ENCODE measurements at places on chromosomes 4 and X. TPM values are rescaled to one million over a fixed set of nuclear protein-coding genes. Genes with fewer than 3 reads are reported as not detected.
A peak's percentile ranks its signal among the peaks of the same experiment; 100 is the strongest.

GRCh38 chr4:157096439-157096838, 20.5 kb downstream of the GLRB start:
- DNase-seq, result no peak

DNA sequence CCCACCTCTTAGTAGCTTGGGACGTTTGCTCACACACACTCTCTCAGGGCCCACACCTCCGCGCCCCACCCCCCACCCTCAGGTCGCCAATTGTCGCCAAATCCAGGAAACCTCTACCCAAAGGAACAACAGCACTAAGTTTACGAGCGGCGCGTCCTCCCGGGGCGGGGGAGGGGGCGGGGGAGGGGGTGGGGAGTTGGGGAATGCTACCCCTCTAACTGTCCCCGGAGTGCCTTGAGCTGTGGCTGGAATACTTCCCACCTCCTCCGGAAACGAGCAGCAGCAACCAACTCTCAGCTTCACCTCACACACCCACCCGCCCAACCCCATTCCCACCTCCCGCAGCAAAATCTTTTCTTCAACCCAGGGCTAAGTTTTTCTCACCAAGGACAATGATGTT, 135.6 kb upstream of the ZIC3 start:
- DNase-seq, result no peak

DNA sequence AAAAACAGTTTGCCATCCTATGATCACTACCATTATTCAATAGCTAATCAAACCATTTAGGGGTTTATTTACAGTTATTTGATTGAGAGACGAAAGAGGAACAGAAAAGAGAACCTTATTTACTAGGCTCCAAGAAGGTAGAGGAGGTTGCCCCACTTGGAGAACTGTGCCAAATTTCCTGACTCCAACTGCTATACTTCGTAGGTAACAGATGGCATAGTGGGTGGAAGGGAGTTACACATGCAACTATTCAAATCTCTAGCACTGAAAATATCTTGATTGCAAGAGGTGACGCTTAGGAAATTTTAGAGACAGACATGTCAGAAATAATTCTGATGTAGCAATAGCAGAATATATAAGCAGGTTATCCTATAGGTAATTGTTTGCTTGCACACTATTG, 38.0 kb upstream of the TMPRSS11F start:
- DNase-seq, result no peak

DNA sequence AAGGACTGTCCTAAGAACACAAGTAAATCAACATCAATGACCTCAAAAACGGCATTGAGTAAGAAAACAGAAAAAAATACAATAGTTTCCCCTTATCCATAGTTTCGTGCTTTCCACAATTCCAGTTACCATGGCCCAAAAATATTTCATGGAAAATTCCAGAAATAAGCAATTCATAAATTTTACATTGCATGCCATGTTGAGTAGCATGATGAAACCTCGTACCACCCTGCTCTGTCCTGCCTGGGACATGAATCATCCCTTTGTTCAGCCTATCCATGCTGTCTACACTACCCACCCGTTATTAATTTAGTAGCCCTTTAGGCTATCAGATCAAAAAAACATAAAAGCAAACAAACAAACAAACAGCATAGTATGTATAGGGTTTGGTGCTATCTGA, 51.1 kb downstream of the KLF3 start:
- no peak for DNase-seq

- DNase-seq, result no peak
These were observed 144.6 kb downstream of the SOX3 start for GRCh38 chrX:140360284-140360683.

- no peak for DNase-seq
These were observed 53.9 kb downstream of the IRF2 start for GRCh38 chr4:184420402-184420801.

DNA sequence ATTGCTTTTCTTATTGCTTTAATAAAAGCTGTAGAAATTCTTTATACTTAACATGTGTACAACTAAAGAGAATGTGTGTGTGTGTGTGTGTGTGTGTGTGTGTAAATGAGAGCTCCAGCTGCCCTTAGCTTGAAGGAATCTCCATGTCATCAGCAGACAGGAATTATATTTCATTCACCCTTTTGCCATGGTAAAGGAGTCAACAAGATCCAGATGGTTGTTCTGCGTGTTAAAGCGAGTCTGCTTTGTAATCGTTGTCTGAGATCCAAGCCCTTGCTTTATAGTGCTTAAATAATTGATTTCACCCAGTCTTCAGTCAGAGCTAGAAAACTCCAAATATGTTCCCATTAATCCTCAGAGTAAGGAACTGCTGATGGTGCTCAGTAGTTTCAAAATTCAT, 285.5 kb downstream of the PDGFC start:
- no peak for DNase-seq

DNA sequence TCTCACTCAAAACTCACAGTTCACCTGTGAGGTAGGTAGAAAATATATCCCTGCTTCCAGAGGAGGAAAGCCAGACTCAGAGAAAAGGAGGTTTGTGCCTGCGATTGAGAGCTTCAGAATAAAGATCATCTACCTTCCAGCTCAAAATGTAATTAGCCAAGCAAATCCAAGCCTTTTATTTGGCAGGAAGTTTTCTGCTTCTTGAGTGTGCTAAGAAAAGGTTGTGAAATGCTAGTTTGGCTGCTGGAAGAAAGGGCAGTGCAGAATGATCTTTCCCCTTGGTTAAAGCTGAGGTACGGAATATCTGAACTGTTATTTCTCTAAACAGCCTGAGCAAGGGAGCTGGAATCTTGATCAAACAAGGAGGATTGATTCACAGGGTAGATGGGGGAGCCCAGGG, 59.7 kb upstream of the VCX3B start:
- DNase-seq, result no peak

DNA sequence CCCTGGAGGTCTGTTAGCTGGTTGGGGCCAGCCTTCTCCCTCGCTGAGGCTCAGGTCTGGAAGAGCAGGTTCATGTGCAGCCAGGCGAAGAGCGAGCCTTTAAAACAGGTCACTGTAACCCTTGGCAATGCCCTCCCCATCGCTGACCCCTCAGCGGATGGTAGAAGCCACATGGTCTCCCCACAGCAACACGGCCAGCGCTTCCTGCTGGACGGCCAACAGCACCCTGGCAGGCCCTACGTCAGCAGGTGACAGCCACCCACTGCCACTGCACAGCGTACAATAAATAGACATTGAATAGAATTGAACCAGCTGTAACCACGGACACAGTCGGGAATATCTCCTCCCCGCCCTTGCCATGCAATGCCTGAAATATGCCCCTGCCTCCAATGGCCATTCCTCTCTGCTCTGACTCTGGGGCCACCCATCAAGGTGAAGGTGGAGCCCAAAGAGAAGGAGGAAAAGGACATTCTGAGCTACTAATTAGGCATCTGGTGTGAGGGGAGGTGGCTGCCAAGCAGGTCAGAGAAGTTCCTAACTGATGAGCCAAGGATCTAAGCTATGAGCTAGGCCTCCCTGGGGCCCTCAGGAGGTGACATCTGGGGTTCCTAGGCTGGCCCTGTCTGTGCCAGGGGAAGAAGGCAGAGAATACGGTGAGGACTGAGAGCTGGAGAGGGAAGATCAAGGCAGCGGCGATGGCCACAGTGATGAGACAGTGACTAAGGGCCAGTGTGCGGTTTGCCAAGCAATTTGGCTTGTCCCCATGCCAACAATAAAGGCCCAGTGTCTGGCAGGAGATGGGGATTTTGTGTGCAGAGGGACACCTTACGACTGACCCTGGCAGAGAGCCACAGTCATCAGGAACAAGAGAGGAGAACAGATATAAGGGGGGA, 202.3 kb downstream of the BCOR start:
- DNase-seq, result peak; percentile 82

GRCh38 chr4:145511913-145512522, 30.4 kb downstream of the SMAD1 start:
- DNase-seq, result no peak

RAI2 gene
- not detected for total RNA-seq

LRIT3 gene
- not detected for total RNA-seq

BTC gene
- total RNA-seq, result not detected

COX18 gene
- total RNA-seq, result 25.3 TPM

AFAP1 gene
- 33.1 TPM for total RNA-seq

MAGIX gene
- 1.00 TPM for total RNA-seq
